ENCODE measurements at places on chromosomes 12 and 14.

DNA sequence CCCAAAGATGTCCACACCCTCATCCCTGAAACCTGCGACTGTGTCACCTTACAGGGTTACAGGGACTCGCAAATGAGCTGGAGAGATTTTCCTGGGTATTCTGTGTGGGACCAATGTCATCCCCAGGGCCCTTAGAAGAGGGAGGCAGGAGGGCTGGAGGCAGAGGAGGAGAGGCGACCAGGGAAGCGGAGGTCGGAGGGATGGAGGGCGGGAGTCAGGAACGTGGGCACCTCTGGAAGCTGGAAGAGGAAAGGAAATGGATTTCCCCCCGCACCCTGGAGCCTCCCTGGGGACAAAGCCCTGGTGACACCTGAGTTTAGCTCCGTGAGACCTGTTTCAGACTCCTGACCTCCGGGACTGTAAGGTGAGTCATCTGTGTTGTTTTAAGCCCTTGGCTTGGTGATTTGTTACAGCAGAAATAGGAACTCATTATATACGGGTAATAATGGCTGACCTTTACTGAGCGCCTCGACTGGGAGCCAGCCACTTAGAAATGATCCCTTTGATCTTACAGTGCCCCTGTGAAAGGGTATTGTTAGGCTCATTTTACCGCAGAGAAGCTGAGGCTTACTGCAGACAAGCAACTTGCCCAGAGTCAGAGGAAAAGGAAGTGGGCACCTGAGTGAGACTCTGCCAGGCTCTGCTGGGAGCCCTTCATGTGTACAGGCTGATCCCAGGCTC is 29.3 kb upstream of the FZD10 start:
- DNase-seq, result no peak

DNA sequence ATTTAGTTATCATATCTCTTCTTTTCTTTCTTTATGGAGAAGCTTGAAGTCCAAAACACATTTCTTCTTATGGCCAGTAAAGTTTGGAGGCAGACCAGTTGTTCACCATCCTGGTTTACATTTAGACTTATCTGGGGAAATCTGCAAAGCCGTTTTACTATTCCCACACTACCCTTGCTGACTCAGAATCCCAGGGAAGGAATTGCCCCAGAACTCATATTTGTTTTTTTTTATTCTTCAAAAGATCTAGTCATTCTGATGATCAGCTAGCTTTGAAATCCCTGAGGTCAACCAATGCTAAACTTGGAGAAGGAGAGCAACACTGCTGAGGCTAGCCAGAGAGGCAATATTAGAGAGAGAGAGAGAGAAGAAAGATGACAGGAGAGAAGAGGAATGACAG is 12.3 kb upstream of the LMO3 start:
- no peak for DNase-seq

DNA sequence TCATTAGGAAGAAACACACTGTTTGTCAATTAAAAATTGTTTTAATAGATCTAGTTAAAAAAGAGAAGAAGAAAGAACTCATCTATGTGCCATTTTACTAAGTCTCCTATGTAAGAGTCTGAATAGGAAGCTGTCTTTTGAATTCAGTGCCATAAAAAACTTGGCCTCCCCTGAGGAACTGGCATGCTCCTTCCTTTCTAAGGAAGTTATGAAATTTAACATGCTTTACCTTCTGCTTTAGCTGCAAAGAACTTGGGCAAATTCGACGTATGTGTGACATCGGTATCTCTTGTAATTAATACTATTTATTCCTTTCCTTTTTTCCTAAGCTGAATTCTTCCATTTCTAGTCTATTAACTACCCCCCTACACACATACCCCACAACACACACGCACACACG is 12.5 kb downstream of the TM7SF3 start:
- DNase-seq, result no peak

DNA sequence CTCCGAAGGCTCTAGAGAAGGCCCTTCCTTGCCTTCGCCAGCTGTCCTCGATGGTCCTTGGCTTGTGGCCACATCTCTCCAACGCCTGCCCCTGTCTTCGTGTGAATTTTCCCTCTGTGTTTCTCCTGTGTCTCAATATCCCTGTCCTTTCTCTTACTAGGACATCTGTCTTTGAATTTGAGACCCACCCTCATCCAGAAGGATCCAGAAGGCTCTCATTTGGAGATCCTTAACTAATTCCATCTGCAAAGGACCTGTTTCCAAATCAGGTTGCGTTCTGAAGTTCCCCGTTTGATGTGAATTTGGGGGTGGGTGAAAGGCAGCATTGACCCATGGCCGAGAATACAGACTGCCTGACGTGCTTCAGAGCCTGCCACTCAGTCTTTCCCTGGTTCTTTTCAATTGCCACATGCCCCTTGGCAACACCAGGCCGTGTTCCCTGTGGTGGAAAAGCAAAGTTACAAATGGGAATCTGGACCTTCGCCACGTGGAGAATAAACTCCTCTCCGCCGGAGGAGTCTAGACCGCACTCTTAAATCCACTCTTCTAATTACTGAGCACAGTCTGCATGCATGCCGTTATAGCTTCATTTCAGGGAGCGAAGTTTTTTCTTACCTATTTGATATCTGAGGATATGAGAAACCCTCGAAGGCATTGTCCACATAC is 158.8 kb downstream of the TMEM132C start:
- no peak for DNase-seq

DNA sequence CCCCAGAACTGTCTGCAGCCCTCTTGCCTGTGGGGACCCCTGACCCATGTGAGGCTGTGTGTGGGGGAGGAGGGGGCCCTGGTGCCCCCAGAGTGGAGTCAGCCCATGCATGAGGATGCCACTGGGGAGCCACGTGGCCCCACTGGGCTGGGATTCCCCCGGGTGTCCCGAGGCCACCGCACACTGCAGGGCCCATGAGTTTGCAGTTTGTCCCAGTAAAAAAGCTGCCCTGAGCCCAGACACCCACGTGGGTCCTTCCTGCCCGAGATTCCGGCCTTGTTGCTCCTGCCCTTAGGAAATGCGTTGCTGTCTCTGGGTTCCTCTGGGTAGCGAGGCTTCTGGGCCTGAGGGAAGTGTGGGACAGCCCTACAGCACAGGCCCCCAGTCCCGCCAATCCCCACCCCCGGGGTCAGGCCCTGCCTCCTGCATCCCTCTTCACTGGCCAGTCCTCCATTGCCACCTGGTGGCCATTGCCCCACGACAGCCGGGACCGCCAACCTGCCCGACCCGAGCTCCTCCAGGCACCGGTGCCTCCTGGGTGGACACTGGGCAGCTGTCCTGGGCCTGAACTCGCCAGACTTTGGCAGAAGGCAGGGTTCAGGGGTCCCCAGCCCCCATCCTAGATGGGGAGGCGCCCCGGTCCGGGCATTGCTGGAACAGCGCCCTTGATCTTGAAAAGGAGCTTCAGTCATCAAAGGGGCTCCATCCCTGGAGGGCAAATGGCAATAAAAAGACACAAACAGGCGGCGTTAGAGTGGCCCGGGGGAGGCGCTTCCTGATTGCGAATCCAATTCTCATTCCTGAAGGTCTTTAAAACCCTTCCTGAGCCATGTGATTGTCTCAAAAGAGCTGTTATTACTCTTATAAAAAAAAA is 15.6 kb upstream of the C14orf180 start:
- no peak for DNase-seq

- no peak for DNase-seq
Measured at GRCh38 chr12:101604132-101604531, 9.4 kb downstream of the MYBPC1 start.

- DNase-seq, result no peak
Measured at GRCh38 chr14:73249108-73249507, 11.8 kb downstream of the PAPLN start.

DNA sequence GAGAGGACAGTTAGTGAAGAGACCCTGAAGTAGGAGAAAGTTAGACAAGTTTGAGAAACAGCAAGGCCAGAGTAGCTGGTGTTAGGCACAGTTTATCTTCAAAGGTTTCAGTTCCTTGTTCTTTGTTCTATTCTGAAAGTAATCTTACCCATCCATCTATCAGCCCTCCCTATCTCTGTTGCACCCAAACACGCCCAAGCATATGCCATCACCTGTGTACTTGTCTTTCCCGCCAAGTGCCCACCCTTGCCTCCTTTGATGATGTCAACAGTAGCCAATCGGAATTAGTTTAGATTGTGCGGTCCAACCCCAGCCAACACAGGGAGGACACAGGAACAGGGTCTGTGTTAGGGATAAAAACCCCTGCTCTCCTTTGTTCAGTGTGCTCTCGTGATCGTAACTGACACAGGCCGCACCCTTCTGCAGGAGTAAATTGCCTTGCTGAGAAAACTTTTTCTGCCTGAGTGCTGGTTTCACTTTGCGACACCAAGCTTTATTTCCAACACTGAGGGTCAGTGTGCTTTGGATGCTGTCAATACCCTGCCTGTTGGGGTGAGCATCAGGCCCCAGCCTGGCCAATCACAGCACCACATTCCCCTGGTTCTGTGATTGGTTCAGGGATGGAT is 4.7 kb upstream of the TMEM229B start:
- no peak for DNase-seq

Data from retinal pigment epithelial cell (primary cell).